Stimulated activated effector memory CD8-positive, alpha-beta T cell treated with anti-CD3 and anti-CD28 coated beads, Interleukin-12 subunit alpha, Interleukin-12 subunit beta, amount 100 ng/mL, for 72 hours (primary cell): ENCODE measurements at places on chromosomes 4 and X.

DNA sequence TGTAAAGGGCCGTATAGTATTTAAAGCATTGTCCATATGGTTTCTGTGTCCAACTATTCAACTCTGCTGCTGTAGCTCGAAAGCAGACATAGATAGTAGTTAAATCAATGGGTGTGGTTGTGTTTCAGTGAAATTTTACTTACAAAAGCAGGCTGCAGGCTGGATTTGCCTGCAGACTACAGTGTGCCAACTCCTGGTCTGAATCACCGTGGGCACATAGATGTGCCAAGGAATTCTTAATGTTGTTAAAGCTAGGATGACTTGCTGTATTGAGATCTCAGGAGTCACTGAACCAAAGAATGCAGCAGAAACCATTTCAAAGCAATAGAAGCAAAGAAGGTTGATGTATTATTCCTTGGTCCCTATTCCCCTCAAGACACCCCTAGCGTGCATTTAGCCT is 379.0 kb downstream of the STIM2 start:
- no peak for DNase-seq

DNA sequence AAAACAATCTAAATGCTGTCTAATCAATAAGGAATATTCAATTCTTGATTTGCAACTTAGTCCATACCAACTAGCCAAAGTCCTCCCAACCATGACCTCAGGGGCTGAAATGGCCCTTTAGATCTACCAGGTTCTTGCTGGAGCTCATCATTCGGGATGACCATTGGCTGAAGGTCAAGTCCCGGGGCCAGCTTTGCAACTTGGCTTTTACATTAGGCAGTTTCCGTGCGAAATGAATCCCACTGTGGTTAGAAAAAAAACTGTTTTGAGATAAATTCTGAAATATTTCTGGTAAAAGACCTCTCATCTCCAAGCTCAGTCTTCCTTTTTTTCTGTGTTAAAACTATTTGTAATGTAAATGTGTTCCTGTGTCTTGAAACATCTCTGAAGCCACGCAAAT is 178.6 kb downstream of the TENM3 start:
- DNase-seq = no peak

- DNase-seq = no peak
Measured at GRCh38 chr4:111961809-111962208, 183.4 kb upstream of the FAM241A start.

DNA sequence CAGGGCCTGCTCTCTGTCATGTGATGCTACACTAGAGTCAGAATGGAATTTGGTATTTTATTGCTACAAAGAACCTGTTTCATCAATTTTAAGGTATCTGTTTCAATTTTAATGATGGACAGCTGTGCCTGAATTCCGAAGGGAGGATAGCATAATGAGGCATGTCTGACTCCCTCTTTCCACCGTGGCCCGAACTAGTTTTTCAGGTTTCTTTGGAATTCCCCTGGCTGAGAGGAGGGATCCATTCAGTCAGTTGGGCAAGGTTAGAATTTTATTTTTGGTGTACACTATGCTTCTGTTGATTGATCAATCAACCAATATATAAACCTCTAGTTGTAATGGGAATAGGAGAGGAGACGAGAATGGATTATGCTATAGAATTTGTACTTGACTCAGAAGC is 761.8 kb downstream of the FAM133A start:
- no peak for DNase-seq

GRCh38 chr4:105356194-105356593 is 117.7 kb downstream of the PPA2 start:
- DNase-seq = no peak

DNA sequence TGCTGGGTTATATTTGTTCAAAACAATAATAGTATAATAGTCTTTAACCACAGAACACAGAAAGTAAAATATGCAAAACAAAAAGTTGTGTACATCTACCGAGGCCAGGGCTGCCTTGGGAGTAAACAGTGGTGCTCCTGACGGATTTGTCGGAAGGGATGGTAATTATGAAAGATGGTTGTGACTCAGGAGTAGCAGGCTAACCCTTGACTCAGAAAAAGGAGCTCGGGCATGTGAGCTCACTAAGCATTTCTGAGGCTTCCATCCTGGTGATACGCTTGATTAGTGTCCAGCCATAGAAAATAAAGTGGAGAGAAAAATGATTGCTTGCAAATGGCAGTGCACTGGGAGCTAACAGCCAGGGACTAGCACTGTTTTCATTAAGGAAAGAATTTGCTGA is 53.2 kb upstream of the SPANXB1 start:
- no peak for DNase-seq

DNA sequence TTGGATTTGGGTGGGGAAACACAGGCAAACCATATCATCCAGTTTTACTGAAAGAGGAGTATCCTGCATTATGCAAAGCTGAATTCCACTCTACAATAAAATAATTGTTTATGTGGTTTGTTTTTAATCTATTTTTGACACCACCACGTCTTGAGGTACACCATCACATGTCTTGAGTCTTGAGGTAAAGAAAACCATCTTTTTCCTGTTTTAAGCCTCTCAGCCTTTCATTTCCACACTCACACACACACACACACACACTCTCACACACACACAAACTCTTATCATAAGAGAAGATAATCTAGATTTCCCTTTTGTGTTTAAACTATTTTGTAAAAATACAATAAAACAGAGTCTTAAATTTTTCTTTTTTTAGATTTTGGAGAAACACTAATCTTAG is 32.0 kb downstream of the SPIN3 start:
- no peak for DNase-seq

DNA sequence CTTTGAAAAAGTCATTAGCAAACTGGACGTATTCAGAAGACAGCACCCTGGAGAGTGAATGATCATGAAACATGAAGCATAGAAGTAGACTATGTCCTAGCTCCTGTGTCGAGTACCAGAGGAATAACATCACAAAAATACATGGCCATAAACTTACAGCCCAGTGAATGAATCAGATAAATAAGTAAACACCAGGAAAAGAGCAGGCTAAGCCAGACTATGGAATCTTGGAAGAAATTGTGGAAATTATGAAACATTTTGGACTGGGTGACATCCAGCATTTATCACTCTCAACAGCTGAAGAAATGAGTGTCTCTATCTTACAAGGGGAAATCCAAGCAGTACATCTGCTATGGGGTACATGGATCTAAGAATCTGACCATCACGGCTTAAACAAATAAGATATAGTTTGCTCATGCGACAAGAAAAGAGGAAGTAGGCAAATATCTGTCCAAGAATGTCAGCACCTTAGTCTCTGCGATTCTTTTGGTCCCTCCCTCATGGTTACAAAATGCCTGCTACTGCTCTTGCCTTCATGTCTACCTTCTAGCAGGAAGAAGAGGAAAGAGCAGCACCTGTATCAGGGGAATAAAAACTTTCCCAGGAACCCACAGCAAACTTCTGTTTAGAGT is 481.5 kb downstream of the BCOR start:
- no peak for DNase-seq

DNA sequence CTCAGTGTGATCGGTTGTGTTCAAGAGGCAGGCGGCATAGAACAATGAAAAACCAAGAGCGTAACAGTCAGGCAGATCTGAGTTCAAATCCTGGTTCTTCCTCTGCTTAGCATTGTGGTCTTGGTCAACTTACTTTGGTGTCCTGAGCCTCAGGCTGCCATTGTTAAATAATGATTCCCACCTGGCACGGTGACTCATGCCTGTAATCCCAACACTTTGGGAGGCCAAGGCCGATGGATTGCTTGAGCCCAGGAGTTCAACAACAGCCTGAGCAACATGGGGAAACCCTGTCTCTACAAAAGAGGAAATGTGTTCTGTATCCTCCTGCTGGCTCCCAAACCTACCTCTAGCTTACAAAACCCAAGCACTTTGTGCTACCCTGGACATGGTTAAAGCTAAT is 129.0 kb upstream of the STX18 start:
- DNase-seq = no peak

GRCh38 chr4:23934915-23935314 is 45.1 kb upstream of the PPARGC1A start:
- DNase-seq = no peak

DNA sequence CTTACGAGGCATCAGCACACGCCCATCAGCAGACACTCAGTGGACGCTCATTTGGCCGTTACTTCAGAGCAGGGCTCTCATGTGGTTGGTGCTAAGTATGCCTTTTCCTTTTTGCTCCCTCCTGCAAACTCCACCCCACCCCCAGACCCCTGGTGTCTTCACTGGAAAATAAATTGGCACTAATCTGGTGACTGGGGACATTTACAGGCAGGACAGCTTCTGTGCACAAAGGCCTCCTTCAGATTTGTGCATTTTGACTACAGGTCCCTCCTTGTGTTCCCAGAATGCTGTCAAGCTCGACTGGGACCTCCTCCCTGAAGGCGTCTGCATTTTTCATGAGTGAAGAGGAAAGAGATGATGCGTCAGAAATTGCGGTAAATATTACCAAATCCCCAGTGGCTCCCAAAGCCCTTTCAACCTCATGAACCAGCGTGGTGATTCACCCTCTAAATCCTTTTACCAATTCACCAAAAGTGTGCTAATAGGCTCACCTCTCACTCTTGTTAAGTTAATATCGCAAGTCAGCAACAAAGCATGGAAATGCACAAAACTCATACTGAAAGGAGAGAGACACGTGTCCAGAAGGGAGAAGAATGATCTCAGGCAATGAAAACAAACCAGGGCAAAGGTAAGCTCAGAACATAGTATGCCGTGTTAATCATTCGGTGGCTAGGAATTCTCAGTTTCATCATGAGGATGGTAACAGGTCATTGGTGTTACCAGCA is 119.0 kb downstream of the NKX6-1 start:
- no peak for DNase-seq

DNA sequence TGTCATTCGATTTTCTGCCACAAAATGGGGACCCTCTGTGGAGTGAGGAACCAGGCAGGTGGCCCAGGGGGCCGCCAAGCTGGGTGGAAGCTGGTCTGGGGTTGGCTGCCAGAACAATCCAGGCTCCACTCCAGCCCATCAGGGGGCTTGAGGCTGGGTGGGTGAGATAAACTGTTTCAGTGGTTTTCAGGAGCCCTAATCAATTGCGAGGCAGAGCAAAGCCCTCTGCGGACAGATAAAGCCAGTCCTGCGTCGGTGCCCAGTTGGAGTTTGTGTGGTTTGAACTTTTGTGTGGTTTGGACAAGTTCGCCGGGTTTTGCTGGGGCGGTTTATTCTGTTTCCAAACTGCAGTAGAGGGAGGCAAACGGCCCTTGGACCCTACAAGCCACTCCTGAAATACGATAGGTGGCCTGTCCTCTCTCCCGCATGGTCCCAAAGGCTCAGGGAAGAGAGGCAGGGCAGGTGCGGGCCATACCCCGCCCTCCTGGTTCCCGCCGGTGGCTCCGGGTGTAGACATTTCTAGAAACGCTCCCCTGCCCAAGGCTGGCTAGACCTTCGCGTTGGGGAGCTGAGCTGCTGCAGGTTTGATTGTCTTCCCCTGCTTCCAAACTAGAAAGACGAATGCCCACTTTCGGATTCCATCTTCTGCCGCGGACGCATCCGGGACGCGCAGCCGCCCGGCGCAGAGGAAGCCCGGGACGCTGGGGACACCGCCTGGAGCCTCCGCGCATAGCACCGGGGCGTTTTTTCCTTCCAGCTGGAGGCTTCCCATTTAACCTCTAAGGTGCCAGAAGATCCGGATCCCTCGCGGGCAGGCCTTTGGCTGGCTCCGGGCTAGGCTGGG is 169.0 kb upstream of the BCOR start:
- DNase-seq = peak; percentile 13

DNA sequence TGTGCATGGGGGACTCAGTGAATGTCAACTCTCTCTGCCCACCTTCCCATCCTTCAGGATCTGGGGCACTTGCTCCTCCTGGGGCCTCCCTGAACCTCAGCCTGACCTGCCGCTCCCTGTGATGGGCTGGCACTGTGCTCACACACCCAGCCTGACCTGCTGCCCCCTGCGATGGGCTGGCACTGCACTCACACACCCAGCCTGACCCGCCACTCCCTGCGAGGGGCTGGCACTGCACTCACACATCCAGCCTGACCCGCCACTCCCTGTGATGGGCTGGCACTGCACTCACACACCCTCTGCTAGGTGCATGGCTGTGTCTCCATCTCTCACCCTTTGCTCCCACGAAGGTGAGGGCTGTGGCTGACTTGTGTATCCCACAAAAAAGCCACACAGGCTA is 103.4 kb downstream of the ABLIM2 start:
- no peak for DNase-seq

- DNase-seq = no peak
Measured at GRCh38 chr4:6943885-6944225, 34.2 kb downstream of the TBC1D14 start.

DNA sequence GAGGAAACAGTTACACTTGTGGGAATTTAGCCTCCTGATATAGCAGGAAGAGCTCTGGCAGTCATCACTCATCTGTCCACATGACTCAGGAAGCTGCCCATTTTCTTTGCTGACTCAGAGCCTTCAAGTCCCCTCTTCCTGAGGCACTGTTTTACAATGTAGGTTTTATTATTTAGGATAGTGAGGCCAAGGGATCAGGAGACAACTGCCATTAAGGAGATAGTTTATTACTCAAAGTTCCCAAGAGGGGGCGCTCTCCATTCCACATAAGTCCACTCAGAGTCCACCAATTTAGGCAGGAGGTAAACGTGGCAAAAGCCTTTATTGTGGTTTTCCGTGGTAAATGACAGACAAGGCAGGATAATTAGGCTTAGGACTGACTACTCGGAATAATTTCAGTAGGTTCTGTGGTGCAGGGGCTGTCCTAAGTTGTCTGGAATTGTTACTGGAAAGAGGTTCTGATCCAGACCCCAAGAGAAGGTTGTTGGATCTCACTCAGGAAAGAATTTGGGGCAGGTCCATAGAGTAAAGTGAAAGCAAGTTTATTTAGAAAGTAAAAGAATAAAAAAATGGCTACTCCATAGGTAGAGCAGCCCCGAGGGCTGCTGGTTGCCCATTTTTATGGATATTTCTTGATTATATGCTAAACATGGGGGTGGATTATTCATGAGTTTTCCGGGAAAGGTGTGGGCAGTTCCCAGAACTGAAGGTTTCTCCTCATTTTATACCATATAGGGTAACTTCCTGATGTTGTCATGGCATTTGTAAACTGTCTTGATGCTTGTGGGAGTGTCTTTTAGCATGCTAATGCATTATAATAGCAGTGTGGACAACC is 96.0 kb upstream of the RAB40AL start:
- DNase-seq = no peak

GRCh38 chr4:159779716-159780115 is 676.8 kb downstream of the RAPGEF2 start:
- no peak for DNase-seq

DNA sequence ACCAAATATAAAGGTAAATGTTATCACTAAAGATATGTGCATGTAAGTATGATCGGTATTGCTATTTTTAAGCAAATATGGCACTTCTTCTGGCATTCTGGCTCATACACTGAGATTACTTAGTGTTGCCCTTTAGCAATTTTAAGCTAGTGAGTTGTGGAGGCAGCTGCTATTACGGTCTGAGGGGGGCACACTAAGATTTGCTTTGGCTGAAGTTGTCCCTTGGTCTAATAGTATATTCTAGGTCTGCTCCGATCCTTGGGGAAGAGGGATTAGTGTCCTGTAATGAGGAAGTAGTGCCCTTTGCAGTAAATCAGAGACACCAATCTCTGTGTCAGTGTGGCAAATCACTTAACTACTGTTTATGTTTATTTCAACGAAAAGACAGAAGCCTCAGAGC is 196.5 kb upstream of the FTHL17 start:
- DNase-seq = no peak
